NCI-H2107 (cell line): ENCODE measurements at places on chromosomes 1 and 21.

- DNase-seq = no peak
Measured at GRCh38 chr1:202361701-202362100, 13.2 kb downstream of the PPP1R12B start.

GRCh38 chr1:29621826-29622435 is 385.6 kb downstream of the PTPRU start:
- DNase-seq = no peak

DNA sequence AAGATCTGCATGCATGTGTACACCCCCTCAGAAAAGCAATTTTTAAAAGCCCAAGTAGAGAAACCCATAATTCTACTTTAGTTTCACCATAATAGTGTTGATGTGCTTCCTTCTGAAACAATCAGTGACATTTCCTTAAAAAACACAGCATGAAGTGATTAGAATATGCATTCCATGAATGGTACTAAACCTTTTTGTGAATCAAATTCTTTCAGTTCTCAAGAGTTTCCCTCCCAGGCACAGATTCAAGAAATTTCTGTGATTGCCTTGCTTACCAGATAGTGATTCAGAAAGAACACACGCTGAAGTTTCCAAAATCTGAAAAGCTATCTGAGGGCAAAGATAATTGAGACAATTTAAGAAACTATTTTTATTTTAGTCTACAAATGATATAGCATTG is 136.4 kb upstream of the ADGRL2 start:
- DNase-seq = no peak

- no peak for DNase-seq
Measured at GRCh38 chr1:30775433-30775975, 17.9 kb upstream of the LAPTM5 start.

GRCh38 chr1:30637183-30637980 is 86.0 kb downstream of the MATN1 start:
- no peak for DNase-seq

- DNase-seq = no peak
Measured at GRCh38 chr1:48099072-48099773, 102.0 kb upstream of the TRABD2B start.

- no peak for DNase-seq
Measured at GRCh38 chr1:47367651-47368050, 34.1 kb downstream of the CMPK1 start.

GRCh38 chr1:204623894-204624361 is 61.6 kb downstream of the LRRN2 start:
- DNase-seq = no peak

DNA sequence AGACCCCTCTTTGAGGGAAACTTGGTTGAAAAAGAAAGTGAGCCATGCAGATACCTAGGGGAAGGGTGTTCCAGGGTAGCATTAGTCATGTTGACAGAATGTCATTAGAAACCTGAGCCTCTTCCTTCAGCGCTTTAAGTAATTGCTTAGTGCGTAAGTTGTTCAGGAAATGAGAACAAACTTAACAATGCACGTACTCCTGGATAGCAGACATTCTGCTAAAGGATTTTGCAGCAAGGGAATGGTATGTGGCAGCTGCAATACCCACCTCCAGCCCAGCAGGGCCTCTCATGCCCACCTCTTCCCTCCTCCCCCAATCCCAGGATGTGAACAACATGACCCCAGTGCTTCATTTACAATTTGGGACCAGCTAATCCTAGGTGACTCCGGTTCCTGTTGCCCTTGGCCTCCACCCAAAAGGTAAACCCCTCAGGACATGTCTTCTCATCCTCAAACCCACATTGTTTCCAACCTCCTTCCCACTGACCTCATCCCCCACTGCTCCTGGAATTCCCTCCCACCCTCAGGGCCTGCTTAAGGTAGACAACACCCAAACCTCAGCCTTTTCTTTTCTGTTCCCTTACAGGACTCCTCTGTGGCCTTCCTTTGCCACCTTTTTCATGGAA is 98.0 kb upstream of the BCAR3 start:
- no peak for DNase-seq

- no peak for DNase-seq
Measured at GRCh38 chr1:24202987-24203386, 15.9 kb upstream of the IFNLR1 start.

GRCh38 chr1:48338257-48338656 is 115.7 kb downstream of the SLC5A9 start:
- DNase-seq = no peak

DNA sequence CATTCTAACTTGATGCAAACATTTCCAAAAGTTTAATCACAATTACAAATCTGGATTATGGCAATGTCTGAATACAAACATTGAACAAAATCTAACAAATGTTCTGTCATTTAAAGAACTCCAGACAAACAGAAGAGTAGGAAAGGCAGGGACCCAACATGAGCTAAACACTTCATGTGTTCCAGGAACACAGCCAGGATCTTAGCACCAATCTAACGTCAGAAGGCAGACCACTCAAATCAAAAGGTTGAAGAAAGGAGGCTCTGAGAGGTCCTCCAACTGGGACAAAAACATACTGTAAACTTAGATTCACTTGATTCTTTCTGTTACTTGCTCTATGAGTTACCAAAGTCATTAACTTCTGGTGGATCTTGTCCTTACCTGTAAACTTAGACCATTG is 374.0 kb downstream of the NEGR1 start:
- DNase-seq = no peak

GRCh38 chr21:43809346-43809799 is 20.0 kb downstream of the RRP1 start:
- no peak for DNase-seq

DNA sequence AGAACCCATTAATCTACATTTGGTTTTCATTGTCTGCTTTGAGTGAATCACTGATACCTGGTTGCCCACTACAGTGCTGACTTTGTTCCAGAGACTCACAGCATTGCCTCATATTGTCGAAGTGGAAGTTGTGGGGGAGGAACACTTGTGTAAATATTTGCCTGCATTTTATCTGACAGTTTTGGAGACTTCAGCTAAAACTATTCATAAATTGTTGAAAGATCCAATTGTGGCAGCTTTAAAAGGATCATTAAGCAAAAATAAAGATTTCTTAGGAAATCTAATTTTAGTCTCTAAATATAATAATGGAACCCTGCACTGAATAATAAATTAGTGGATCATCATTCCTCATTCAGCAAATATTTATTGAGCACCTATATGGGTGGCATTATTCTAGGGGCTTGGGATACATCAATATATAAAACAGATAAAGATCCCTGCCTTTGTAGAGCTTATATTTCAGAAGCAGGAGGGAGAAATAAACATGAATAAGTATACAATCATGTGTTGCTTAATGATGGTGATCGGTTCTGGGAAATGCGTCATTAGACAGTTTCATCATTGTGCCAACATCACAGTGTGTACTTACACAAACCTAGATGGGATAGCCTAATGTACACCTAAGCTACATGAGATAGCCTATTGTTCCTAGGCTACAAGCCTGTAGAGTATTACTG is 73.5 kb downstream of the OSBPL9 start:
- no peak for DNase-seq
